Psoas muscle (tissue), 8 donors: ENCODE measurements at places on chromosomes 1 and 21.

DNA sequence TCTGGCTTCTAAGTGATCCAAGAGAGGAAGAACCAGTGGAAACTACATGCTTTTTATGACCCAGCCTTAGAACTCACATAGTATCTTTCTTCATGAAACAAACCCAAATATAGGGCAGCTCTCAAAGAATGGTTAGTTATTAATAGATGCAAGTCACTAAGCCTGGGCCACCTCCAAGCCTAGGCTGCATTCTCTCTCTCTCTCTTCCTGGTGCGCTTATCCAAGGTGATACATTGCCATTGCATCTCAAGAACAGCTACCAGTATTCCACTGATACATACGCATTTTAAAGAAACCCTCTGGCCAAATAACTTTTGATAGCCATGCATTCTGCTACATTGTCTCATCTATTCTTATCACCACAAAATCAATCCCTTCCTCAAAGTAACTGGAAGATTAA lies 455.6 kb upstream of the ADGRL2 start:
- DNase-seq = no peak

DNA sequence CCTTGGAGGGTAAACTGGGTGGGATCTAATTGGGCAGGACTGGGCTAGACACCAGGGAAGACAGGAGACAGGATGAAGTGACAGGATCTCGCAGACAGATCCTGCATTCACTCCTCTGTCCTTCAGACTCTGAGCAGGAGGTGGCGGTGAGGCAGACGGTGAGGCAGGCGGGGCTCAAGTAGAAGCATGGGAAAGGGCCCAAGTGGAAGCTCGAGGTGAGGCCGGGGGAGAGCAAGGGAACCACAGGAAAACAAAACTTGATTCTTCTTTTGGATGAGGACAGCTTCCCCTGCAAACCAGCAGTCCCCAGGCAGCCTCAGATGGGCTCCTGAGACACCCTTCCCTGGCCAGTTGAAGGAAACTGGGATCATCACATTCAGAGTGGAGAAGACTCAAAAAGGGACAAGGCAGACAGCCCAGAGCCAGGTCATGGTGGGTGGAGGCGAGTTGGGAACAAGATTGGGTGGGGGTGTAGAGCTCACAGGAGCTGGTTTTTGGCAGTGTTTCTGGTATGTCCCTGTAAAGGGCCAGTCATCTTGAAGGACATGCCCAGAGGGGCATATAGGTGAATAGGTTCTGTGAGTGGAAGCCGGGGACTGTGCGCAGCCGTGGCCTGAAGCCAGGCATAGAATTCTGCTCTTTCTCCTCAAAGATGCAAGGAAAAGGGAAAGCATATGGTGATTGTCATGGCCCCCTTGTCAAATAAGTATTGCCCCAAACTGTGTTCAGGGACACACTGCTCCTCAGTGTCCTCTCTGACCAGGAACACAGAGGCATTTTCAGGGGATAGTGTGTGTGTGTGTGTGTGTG lies 18.0 kb downstream of the INKA2 start:
- DNase-seq = no peak

GRCh38 chr21:37445228-37445627 lies 78.7 kb downstream of the DYRK1A start:
- no peak for DNase-seq

GRCh38 chr1:205714190-205714905 lies 34.0 kb upstream of the SLC45A3 start:
- no peak for DNase-seq
